ENCODE measurements at places on chromosomes 5 and 9.

DNA sequence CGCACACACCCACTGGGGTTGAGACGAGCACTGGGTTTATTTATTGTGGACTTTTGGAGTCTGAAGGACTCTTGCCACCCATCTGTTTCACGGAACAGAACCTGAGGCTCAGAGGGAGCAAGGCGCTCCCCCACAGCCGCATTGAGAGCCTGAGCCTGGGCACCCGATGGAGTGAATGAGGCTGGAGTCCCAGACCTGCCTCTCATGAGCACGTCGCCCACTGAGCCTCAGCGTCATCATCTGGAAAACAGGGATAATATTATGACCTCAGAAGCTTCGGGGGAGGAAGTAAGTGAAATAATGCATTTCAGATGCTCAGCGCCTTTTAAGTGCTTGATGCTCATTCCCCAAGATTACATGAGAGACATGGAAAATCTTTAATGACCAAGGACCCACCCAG is 5.5 kb downstream of the NEK6 start:
- no peak for DNase-seq

- no peak for DNase-seq
Measured at GRCh38 chr5:54278036-54278830, 32.1 kb downstream of the ARL15 start.

DNA sequence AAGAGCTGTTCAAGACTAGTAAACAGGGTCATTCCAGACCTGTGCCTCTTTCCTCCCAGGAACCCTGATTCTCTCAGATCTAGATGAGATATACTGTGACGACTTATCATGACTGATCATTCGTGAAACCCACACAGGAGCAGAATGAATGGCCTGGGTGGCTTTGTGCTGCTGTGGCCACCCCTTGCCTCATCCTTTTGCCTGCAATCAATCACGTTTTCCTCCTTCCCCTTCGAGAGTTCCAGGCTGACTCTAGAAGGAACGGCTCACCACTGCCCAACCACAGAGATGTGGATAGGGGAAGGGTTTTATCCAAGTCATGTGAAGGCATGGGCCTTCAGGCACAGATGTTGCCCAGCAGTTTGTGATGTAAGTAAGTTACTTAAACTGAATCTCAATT is 5.8 kb downstream of the ANXA6 start:
- DNase-seq = no peak

GRCh38 chr5:50440651-50441492 is at the start of gene EMB:
Gene EMB, minus strand, starts transcription at chr5:50441288. Its CDS starts 137 bp downstream, at chr5:50441151.
- DNase-seq = peak; percentile 66

DNA sequence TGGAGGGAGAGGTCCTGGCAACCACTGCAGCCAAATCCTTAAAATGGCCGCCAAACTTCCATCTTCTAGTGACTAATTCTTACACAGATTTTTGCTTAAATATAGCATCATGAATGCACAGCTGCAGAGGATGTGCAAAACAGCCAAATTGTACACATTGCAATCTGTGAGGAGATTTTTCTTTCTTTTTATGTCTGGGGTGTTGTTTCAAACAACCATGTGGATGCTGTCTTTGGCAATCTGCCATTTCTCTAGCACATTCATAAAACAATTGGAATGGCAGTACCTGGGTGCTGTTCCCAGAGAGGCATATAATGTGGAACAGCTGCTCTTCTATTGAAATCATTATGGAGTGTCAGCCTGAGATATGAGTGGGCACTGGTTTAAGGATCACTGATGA is 1082.9 kb upstream of the SEMA6A start:
- DNase-seq = no peak

DNA sequence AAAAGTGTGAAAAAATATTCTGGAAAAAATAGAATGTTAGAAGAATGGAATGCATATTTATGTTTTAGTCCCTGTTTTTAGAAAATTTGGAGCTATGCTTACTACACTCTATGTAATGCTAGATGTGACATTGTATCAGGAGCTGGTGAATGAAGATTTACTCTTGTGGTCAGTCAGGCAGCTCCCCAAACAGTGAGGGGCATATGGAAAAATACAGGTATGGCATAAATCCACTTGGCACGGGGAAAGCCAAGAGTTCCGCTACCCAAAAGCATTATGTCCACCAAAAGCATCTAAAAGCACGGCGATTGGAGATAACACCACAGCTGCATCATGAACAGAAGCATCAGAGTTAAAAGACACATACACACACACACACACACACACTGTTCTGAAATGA is 220.2 kb upstream of the KLF9 start:
- no peak for DNase-seq

DNA sequence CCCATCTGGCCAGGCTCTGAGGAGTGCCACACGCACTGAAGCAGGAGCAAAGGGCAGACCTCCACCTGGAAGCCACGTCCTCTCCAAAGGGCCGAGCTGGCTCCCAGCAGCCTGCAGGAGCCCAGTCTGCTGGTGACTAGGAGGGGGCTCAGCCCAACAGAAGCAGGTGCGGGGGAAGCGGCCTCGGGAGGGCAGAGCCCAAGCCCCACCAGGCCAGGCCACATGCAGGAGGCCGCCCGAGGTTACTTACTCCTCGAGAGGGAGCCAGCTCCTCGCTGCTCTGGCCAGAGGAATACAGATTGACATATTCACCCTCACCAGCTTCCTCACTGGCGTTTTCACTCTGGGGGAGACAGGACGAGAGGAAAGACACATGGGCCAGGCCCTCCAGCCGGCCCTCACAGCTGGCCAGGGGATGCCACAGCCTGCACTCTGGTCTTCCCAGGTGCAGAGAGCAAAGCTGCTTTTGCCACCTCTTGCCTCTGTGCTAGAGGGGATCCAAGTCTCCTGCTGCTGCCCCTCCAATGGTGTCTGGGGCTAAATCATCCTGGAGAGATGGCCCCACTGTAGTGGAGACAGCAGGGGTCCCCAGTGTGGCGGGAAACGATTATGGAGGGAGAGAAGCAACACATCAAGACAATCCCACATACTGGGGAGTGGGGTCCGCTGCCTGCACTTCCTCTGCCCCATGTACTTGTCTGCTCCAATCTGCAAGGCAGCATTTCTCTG is 58.6 kb downstream of the PRRT1B start:
- no peak for DNase-seq

DNA sequence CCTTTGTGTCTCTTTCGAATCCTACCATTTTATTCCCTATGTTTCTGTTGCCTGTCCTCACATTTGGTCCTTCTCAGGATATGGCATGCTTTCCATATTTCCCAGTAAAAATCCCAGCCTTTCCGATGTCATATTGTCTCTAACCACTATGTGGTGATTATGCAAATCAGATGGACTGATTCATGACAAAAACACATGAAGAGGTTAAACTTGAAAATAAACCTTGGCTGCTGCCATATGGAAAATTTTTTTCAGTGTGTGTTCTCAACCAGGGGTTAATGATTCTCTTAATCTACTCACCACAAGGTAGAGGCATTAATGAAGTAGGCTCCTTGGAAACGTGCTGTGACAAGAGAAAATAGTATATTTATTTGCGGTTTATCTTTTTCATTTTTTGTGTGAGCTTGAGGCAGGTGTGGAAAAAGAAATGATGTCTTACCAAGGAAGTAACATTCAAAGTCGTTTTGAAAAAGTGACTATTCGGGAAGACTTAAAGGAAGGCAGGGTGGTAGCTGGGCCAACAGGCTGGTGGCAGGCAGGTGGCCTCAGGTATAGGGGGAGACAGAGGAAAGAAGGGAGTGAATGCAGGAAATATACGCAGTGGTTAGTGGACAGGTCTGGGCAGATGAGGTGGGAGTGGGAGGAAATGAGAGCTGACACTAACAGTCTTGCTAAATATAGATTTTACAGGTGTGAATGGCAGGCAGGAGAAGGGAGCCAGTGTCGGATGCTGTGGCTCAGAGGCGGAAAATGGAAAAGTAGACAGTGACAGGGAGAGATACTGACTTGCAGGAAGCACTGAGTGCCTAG is 46.2 kb downstream of the DMRT2 start:
- DNase-seq = no peak

DNA sequence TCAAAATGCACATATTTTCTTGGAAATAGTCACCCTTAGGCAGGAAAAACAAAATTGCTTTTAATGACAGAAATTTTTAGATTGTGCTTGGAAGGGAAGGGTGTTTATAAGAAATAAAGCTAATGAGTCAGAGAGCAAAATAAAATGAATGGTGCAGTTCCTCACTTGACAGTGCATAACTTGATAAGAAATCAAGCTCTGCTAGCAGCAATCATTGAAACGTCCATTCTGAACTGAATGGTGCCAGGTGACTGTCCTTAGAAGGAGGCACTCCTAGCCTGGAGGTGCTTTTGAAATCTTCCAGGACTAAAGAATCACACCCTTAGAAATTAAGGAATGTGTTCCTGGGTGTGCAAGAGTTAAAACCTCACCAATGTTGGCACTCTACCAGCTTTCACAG is 202.5 kb downstream of the EFNA5 start:
- no peak for DNase-seq

DNA sequence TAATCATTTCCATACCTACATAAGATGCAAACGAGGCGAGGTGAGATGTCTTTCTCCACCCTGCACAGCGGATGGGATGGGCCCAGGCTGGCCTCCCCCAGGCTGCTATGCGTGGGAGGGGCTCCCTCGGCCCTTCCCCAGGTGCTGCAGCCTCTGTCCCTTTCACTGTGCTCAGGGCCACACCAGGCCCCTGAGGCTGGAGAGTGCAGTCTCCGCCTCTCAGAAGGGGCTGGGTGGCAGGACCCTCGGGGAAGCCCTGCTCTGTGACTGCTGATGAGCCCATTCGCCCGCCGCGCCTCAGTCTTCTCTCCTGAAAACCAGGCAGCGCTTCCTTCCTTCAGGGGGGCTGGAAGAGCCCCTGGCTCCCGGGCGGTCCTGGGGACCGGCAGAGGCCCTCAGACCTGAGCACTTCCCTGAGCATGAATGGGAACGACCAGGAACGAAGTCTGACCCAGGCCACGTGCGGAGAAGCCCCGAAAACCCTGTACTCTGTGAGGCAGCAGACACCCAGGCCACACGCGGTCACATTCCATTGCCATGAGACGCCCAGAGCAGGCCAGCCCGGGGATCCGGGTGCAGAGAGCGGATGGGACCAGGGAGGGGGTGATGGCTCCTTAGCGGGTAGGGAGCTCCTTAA is 21.9 kb upstream of the NOTCH1 start:
- DNase-seq = no peak

GRCh38 chr5:6362846-6363245 is 15.5 kb downstream of the MED10 start:
- DNase-seq = no peak

- DNase-seq = no peak
Measured at GRCh38 chr5:89349246-89349980, 466.4 kb upstream of the MEF2C start.

- DNase-seq = no peak
Measured at GRCh38 chr5:65481171-65481581, 544 bp downstream of the ADAMTS6 start.

DNA sequence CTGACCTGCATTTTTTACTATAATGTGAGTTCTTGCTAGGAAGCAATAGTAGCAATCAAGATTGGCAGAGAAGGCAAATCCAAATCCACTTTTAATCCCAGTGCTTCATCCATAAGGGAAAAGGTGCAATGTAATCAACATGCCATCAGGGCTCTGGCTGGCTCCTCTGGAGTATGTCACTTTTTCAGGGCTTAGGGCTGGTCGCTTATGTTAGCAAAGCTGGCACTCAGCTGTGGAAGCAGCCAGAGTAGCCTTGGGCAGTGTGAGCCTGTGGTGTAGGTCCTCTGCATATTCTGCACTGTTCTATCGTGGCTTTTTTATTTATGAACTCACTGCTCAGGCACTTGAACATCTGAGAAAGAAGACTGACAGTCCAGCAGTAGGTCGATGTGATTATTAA is 16.1 kb downstream of the ACTBL2 start:
- no peak for DNase-seq

DNA sequence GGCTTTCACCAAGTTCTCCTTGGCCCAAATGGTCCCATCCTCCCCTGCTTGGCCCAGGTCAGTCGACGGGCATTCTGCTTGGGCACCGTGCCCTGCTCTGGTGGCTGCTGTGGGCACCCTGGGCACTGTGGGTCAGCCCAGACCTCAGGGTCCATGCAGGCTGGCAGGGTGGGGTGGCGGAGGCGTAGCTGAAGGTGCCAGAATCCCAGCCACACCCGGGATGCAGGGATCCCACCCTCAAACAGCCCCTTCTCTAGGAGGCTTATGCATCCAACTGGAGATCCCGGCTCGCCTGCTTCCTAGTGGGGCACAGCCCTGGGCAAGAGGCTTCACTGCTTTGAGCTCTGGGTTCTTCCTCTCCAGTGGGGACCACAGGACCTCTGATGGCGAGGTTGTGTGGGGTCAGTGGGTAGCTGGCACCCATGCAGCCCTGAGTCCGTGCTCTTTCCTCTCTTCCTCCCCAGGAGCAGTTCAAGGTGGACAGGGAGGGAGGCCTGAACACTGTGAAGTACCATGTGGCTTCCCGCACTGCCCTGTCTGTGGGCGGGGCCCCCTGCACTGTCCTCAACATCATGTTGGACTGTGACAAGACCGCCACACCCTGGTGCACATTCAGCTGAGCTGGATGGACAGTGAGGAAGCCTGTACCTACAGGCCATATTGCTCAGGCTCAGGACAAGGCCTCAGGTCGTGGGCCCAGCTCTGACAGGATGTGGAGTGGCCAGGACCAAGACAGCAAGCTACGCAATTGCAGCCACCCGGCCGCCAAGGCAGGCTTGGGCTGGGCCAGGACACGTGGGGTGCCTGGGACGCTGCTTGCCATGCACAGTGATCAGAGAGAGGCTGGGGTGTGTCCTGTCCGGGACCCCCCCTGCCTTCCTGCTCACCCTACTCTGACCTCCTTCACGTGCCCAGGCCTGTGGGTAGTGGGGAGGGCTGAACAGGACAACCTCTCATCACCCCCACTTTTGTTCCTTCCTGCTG is 9.4 kb downstream of the B4GALT7 start:
- DNase-seq = no peak

GRCh38 chr9:134993416-134993815 is 75.7 kb upstream of the FCN1 start:
- DNase-seq = no peak

- no peak for DNase-seq
Measured at GRCh38 chr9:129317179-129318011, 139.3 kb upstream of the IER5L start.

DNA sequence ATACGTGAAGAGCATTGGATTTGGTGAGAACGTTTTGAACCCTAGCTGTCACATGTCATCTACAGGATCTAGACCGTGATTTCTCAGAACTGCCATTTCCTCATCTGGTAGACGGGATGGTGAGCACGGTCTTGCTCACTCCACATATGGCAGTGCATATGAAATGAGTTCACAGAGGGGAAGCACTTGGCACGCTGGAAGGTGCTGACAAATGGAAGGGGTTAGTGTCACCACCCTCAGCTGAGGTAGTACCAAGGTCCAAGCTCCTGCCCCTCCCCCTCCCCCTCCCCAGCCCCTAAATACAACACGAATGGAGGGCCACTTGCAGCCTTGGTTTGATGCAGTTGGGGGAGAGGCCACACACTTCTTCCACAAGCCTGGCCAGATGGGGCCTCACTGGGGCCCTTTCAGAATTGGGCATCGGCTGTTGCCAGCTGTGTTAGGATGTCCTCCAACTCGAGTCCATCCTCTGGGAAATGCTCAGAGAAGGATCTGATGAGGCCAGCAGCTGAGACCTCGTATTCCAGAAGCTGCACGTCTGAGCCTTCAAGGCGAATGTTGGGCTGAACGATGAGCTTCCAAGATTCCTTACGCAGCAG is 322.4 kb downstream of the ANXA1 start:
- no peak for DNase-seq

All from mesothelial cell of epicardium (in vitro differentiated cells).